ENCODE measurements at places on chromosomes 5 and 9. TPM values are rescaled to one million over a fixed set of nuclear protein-coding genes. Genes with fewer than 3 reads are reported as not detected.

Gene TRAPPC13
- total RNA-seq: 20.6 TPM

DNA sequence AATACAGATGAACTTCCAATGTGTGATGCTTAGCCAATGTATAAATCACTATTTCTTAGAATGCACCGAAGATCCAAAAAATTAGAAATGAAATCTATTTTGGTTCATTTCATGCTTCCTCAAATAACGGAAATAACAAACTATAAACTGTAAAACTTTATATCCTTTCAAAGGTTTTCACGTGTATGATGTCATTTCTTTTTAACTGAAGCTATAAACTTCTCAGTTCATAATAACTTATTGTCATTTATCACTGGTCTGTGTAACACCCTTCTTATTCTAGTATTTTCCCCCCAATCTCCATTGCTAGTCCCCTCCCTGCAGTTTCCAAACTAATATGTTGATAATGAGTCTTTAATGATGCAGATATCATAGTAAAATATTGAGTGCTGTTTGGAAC is 36.4 kb downstream of the DMRT2 start:
- DNase-seq: no peak

Gene UGT3A1
- not detected for total RNA-seq

Gene FAM221B
- not detected for total RNA-seq

GRCh38 chr5:90287036-90287435 is 122.5 kb downstream of the CETN3 start:
- no peak for DNase-seq

- no peak for DNase-seq
These were observed 204.4 kb upstream of the ADAMTSL1 start for GRCh38 chr9:18269561-18269960.

- DNase-seq: no peak
These were observed 176.3 kb downstream of the C9orf152 start for GRCh38 chr9:110031511-110032173.

DNA sequence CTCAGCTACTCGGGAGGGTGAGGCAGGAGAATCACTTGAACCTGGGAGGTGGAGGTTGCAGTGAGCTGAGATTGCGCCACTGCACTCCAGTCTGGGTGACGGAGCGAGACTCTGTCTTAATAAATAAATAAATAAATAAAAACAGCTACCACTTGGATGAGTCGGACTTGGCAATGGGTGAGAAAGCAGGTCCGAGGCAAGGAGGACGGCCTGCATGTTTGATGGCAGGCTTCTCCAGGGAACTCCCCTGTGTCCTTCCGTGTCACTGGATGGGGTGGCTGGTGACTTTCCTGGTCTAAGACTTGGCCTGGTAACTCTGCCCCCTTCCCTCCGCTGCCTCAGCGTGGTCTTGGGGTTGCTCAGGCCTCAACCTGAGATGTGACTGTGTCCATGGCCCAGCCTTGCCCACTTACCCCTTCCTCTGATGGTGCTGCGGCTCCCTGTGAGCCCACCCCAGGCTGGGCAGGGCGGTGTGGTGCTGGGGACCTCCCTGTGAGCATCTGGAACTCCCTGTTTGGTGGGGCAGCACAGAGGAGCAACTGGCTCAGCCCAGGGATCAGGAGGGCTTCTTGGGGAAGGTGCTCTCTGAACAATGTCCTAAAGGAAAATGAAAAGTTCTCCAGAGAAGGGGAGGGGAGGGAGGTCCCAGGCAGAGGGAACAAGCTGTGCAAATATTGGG is 62.5 kb upstream of the PSD2 start:
- DNase-seq: no peak

Gene RASEF
- 0.24 TPM for total RNA-seq

DNA sequence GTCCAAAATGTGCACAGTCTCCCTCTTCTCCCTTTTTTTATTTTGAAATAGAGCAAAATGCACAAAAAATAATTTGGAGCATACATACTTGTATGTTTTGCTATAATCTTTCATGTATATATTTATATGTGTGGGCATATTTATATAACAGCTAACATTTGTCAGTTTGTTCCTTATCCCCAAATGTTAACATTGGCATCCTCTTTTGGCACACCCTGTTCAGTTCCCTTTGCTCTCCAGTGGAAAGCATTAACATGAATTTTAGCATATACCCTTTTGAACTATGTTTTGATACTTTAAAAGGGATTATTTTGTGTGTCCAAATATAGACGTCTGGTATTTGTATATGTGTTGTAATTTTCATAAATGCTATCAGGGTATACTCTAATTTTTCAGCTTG is 306.2 kb downstream of the ARHGAP26 start:
- DNase-seq: no peak

Gene SPATA31E1
- total RNA-seq: not detected
